Progenitor cell of endocrine pancreas (in vitro differentiated cells): ENCODE measurements at places on chromosomes 16 and 17. TPM values are rescaled to one million over a fixed set of nuclear protein-coding genes. Genes with fewer than 3 reads are reported as not detected.

GRCh38 chr16:64094181-64094965, 1027.5 kb downstream of the CDH11 start:
- no peak for DNase-seq

The C16orf96 gene
- total RNA-seq, result 1.2 and 1.7 TPM in 2 replicates

GRCh38 chr16:10741844-10742243, 1.8 kb upstream of the NUBP1 start:
- no peak for DNase-seq

- DNase-seq, result no peak
Measured at GRCh38 chr16:46808997-46809396, 22.0 kb downstream of the C16orf87 start.

The C17orf107 gene
- 3.6 and 3.7 TPM in 2 replicates for total RNA-seq

The CCL22 gene
- total RNA-seq, result not detected in 2 replicates

The CFAP119 gene
- total RNA-seq, result 19.3 and 22.2 TPM in 2 replicates

- DNase-seq, result no peak
Measured at GRCh38 chr16:1290063-1290501, 19.4 kb upstream of the UBE2I start.

DNA sequence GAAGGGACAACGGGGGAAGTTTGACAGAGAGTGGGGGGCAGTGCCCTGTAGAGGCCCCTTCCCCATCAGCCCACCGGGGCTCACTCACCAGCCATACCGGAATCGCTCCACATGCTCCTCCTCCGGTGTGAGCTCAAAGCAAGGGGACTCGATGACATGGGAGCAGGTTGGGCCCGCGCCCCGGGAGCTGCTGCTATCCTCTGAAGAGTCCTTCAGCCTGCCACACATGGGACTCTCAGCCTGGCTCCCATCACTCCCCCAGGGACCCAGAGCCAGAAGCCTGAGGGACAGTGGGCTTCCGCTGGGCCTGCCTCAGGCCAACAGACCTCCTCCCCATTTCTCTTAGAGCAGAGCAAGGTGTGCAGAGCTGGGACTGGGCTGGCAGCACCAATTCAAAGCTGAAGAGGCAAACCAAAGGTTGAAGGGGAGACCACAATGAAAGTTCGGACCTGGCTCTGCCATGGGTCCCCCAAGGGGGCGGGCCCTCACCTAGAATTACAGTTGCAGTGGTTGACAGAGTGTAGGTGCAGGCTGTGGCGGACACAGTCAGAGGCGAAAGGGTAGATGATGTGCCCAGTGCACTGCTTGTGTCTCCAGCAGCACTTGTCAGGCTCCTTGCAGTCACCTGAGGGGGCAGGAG, 7.3 kb downstream of the PROCA1 start:
- no peak for DNase-seq

- no peak for DNase-seq
Measured at GRCh38 chr17:77914385-77915254, 43.9 kb upstream of the TNRC6C start.

The TMEM95 gene
- total RNA-seq, result not detected in 2 replicates

DNA sequence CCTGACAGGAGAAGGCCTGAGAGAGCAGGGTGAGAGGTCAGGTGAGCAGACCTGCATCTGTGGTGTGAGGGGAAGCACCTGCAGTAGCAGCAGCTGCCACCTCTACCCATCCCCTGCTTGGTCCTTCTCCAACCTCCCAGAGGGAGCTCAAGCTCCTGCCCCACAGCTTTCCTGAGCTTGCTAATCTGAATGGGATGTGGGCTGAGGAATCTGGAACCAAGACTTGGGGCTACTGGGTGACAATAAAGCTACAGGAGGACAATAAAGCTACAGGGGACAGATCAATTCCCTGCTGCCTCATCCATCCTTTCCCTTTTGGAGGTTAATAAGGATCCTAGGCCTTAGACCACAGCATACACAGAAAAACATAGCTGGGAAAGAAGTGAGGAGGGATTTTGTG, 4.9 kb upstream of the TBX4 start:
- no peak for DNase-seq
